ENCODE measurements at places on chromosomes 3 and 15.
A peak's percentile ranks its signal among the peaks of the same experiment; 100 is the strongest.

GRCh38 chr3:72606005-72606800 is 242.0 kb downstream of the SHQ1 start:
- DNase-seq = no peak

DNA sequence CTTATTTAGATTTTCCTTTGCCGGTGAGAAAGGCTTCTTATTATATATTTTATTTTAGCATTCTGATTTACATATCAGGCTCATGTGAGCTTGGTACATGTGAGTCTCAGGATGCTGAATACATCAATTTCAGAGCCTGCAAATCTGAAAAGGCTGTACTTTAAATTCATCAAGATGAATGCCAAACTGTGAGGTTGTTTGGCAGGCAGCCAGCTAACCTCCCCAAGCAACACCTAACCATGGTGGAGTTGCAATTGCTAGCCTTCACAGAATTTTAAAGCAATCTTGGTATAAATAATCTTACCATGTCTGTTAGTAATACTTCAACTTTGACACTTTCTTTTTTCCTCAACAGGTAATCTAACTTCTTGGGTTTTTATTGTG is 252.5 kb downstream of the CDIN1 start:
- DNase-seq = no peak

- peak; percentile 78 for DNase-seq
Measured at GRCh38 chr15:100338971-100339444, 2.8 kb downstream of the ADAMTS17 start.

- DNase-seq = no peak
Measured at GRCh38 chr3:27561576-27561975, 77.4 kb upstream of the SLC4A7 start.
